ENCODE measurements at places on chromosomes 7 and 10.

DNA sequence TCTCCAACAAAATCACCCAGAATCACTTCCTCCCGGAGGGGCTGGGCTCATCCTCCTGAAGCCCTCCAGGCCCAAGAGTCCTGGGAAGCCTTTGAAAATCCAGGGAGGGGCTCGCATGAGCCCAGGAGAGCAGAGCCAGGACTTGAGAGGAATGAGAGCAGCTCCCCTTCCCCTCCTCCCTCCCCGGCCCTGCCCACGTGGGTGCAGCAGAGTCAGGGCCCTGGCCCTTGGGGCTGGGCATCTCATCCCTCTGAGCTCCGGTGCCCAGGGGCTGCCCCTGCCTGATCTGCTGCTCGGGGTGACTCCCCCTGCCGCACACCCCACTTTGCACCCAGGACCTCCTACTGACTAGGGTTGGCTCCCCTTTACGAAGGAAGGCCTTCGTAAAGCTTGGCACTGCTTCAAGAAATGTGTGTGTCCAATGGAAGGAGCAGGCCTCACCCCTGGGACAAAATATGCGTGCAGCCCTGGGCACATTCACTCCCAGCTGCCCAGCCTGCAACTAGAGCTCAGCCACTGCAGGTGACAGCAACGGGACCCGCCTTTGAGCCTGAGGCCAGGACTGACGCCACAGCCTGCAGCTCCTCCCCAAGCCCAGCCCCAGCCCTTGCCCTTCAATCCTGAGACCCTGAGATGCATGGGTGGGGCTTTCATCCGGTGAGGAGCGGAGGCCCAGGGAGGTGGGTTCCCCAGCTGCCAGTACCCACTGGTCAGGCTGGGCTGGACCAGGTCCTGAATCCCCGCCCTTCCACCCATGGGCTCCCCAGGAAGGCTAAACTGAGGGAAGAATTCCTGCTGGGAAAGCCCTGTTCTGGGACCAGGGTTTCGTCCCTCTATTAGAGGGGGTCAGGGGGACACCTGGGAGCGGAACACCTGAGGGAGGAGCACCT lies 21.8 kb downstream of the PWWP2B start:
- no peak for DNase-seq

GRCh38 chr7:71507680-71508602 lies 376.0 kb downstream of the GALNT17 start:
- no peak for DNase-seq

- DNase-seq, result no peak
Observed at GRCh38 chr7:1539882-1540775, 9.6 kb downstream of the MAFK start.

GRCh38 chr10:132774181-132774901 lies 11.6 kb downstream of the NKX6-2 start:
- DNase-seq, result no peak

- DNase-seq, result no peak
Observed at GRCh38 chr10:120715171-120715570, 136.0 kb upstream of the WDR11 start.

- no peak for DNase-seq
Observed at GRCh38 chr7:157574120-157574825, 237.5 kb downstream of the DNAJB6 start.

DNA sequence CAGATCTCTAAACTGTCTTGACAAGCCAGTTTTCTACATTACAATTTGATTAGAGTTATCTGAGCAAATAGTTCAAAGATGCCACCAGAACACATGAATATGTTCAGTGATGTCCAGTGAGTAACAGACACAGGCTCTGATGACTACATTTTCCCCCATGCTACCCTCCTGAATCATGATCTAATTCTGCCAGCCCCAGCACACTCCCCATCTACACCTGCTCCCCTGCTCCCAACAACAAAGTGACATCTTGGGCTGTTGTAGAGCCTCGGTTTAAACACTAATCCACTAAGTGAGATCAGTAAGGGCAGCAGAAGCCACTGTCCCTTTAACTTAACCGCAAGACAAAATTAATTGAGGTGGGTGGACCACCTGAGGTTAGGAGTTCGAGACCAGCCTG lies 104.6 kb downstream of the PROSER2 start:
- no peak for DNase-seq

- no peak for DNase-seq
Observed at GRCh38 chr10:119253433-119254174, 46.2 kb downstream of the GRK5 start.

DNA sequence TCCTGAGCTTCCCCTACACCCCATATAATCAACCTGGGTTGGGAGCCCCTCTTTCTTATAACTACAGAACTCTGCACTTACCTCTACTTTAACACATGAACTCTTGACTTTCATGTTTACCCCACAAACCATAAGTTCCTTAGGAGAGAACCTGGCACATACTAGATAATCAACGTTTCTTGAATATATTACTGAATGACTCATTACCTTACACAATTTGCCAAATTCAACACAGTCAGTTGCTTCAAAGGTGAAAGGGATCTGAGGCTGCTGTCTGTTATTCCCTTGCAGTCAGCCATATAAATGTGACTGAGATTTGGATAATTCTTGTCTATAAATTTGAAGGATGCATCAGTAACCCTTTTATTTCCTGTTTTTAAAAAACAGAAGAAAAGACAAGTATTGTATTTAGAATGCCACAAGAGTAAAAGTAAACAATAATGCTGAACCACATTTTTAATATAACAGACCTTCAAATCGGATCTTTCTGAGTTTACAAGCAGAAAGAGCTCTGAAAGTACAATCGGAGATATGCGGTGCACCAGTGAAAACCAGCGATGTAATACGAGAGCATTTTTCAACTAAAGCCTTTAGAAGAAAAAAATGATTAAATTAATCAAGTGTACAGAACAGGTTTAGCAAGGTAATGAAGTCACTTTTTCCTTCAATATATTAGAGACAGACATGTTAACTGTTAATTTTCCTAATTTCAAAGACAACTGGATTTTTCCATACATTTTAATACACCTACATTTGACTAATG lies 29.5 kb upstream of the LRRC17 start:
- DNase-seq, result no peak

GRCh38 chr7:144011458-144012230 lies 11.5 kb downstream of the OR6B1 start:
- DNase-seq, result no peak

DNA sequence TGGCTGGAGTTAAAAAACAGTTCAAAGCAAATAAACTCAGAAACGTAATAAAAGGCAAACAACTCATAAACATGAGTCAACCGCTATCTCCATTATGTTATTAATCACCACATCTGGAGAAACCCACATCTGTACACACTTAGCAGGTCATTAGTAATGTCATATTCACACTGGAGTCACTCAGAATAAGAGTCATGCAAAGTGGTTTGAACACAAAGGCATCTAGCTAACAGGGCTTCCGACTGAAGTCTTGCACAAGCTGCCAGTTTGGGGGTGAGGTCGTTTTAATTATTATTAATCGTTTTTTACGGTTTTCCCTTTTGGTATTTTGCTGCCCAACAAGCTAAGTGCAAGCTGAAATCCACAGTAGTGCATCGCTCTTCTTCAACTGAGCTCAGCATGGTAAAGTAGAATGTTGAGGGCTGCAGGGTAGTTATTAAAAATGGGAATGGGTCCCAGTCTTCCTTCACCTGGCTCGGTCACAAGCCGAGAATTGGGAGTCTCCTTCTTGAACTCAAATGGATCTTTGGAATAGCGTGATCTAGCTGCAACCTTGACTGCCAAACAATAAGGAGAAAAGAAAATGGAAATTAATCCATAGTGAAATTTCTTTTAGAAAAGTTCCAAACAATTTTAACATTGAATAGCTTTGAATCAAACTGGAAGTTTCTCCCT lies 663.5 kb downstream of the KCNMA1 start:
- DNase-seq, result no peak

- DNase-seq, result no peak
Observed at GRCh38 chr7:18517646-18518045, 22.1 kb downstream of the HDAC9 start.

All from central memory CD8-positive, alpha-beta T cell (primary cell).